ENCODE measurements at places on chromosomes 5 and 9.

- DNase-seq = no peak
Observed at GRCh38 chr5:84088996-84089395, 295.7 kb downstream of the EDIL3 start.

- no peak for DNase-seq
Observed at GRCh38 chr9:75712700-75713099, 177.8 kb upstream of the PCSK5 start.

DNA sequence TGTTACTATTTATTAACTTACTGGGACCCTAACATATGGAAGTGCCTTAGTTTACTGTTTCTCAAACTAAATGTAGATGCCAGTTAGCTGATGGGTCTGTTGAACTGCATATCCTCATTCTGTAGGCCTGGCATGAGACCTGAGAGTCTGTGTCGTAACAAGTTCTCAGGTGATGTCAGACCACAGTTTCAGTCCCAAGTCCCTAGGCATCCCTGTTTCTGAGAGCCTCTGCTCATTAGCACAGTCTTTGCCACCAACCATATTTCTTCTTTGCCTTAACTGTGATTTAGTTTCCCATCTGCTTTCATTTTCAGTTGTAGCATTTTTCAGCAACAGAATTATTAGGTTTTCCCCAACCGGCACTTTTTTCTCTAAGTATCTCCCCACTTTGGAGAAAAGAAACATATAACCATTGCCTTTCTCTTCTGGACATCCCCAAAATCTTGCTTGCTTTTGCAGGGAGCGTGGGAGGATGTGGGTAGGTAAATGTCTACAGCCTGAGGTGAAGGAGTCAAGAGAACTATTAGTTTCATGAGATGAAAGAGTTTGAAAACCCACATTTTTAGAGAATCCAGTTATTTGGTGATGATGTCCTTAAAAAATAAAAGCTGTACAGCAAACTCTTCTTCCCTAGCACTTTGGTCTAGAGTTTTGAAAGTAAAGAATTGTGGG is 74.6 kb downstream of the NUDT12 start:
- no peak for DNase-seq

DNA sequence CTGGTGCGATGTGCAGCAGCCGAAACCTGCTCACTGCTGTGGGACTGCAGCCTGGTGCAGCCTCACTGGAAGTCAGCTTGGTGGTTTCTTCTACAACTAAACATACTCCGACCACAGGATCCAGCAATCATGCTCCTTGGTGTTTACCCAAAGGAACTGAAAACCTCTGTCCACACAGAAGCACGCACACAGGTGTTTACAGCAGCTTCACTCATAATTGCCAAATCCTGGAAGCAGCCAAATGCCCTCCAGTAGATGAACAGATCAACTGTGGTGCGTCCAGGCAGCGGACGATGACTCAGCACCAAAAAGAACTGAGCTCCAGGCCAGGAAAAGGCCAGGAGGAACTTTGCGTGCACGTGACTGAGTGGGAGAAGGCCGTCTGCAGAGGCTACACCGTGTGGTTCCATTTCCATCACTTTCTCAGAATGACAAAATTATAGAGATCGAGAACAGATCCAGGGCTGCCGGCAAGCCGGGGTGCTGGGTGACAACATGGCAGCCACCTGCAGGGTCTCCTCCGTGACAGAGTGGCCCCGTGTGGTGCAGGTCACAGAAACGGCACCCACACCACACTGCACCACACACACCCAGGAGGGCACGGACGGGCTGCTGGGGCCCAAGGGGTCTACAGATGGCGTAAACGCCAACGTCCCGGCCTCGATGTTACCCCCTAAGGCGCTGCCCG is 23.1 kb upstream of the NSMF start:
- DNase-seq = no peak

DNA sequence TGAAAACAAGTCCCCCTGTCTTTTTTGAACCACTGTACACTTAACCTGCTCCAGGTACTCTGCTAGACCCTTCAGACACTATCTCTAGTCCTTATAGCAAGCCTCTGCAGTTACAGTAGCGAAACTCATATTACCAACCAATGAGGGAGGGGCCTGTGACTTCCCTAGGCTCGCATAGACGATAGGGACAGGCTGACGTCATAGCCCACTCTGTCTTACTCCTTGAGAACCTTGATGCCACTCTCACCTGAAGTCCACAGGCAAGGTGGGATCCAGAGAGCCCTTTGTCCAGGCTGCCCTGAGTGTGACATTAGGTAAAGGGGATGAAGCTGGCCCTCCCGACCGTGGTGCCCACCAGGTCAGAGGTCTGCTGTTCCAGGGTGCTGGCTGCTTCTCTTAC is 65.3 kb downstream of the ACTBL2 start:
- no peak for DNase-seq
